NCI-H187 (cell line): ENCODE measurements at places on chromosomes 16 and 17.

DNA sequence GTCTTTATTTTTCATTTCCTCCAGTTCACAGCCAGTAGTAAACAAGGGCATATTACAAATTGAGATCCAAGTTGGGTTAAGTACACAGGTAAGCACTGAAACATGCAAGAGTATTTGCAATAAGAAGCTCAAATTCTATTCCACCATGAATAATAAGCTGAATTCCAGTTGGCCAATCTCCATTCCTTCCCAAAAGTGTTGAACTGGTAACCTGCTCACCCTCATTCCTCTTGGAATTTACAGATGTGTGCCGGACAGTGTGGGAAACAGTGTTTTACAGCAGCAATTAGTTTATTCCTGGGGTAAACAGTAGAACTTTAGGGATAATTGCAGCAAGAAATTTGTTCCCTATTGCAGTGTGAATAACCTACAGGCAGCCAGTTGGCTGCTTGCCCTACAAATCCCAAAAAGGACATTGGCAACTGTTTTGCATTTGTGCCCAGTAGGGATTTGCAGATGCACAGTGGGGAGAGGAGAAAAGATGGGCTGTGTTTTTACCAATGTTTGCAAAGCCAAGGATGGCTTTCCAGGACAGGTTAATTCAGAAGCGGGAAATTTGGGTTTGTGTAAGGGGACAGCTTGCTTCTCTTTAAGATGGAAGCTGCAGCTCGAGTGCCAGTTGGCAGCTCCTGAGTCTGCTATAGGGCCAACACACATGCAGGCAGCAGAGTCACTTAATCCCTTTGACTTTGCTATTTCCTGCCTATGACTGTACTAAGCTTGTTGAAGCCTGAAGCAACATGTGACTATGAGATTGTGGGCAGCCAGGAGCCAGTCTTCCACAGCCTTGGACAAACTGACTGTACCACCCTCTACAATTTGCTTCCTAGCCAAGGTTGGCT lies 318.9 kb downstream of the MAP2K6 start:
- DNase-seq, result no peak

DNA sequence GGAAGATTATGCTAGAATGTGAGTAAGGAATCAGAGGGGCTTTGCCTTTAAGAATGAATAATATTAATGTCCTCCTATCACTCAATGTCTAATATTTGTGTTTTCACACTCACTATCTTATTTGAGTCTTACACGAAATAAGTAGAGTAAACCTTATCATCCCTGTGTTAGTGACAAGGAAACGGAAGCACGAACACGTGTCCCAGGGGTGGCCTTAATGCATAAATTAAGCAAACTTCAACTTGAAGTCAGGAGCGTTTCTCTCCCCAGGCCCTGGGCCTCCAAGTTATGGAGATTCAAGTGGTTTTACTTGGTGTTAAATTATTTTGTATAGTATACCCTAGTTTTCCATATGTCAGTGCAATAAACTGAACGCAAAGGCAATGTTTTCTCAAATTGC lies 96.0 kb downstream of the WDR59 start:
- no peak for DNase-seq

DNA sequence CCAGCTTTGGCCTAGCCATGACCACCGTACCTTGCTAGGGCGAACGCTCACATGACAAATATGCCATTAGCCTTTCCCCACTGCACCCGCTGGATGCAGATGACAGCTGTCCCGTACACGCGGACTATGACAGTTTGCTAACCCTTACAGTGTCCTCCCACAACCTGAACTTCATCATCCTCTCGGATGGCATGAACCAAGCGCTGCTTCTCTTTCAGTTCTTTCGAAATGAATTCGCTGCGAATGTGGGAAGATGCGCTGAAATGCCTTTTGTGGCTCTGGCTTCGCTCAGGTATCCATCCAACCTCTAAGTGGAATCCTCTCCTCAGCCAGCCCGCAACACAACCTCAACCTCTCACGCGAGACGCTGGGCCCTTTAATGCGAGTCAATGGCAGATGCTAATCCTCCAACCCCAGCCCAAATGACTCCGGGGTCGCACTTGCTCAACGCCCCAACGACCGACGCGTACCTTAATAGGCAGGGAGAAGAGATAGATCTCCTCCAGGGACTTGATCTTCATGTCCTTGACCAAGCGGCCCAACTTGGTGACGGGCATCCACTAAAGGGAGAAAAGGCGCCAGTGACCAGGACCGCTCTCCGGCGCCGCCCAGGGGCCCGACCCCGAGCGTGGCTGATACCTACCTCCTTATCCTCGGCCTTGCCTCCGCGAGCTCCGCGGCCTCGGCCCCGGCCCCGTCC lies 670 bp downstream of the RPS2 start:
- no peak for DNase-seq

- peak; percentile 20 for DNase-seq
Measured at GRCh38 chr16:90019543-90020259, 445 bp upstream of the DBNDD1 start.

- no peak for DNase-seq
Measured at GRCh38 chr17:76481071-76481655, 13.8 kb downstream of the AANAT start.

GRCh38 chr17:49779156-49779738 lies 9.2 kb upstream of the KAT7 start:
- DNase-seq, result no peak

DNA sequence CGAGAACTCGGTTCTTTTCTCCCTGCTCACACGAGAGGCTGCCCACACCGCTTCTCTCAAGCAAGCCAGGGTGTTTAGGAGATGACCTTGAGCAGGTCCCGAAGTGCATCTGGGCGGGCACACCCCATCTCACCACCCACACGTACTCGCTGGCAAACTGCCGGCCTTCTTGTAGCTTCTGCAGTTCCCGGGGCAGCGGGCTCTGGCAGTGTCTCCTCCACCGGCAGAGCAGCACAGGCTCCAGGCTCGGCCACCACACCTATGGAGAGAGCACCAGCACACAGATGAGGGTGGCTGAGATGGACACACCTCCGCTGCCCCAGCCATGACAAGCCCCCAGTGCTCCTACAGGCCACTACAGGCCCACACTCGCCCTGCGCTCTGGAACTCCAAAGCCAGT lies 23.5 kb downstream of the ZNF276 start:
- no peak for DNase-seq

- DNase-seq, result no peak
Measured at GRCh38 chr16:86584726-86585721, 6.7 kb downstream of the FOXL1 start.

DNA sequence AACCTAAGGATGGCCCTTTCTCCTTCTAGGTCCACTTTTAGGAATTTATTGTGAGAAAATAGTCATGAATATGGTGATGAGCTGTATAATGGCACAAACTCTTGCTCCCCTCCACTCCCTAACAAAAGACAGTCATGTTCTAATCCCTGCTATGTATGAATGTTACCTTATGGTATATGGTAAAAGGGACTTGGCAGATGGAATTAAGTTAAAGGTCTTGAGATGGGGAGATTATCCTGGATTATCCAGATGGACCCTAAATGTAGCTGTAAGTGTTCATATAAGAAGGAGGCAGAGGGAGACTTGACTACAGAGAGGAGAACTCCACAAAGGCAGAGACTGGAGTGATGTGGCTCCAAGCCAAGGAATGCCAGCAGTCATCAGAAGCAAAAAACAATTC lies 296.1 kb downstream of the SOX9 start:
- no peak for DNase-seq

- no peak for DNase-seq
Measured at GRCh38 chr17:11608396-11608795, 10.1 kb downstream of the DNAH9 start.

DNA sequence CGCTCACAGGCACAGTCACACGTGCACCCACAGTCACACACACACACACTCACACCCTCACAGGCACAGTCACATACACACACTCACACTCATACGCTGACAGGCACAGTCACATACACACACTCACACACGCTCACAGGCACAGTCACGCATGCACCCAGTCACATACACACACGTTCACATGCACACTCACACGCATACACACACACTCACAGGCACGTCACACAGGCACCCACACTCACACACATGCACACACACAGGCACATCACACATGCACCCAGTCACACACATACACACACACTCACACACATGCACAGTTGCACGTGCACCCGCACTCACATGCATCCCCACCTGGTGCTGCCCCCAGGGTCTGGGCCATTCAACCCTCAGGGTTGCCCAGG lies 46.1 kb upstream of the CBFA2T3 start:
- DNase-seq, result no peak

GRCh38 chr17:31392856-31393748 lies 1.6 kb downstream of the RAB11FIP4 start:
- DNase-seq, result no peak

GRCh38 chr17:58822148-58823050 lies 66.7 kb downstream of the PPM1E start:
- no peak for DNase-seq

- no peak for DNase-seq
Measured at GRCh38 chr17:72193391-72194106, 72.7 kb downstream of the SOX9 start.

DNA sequence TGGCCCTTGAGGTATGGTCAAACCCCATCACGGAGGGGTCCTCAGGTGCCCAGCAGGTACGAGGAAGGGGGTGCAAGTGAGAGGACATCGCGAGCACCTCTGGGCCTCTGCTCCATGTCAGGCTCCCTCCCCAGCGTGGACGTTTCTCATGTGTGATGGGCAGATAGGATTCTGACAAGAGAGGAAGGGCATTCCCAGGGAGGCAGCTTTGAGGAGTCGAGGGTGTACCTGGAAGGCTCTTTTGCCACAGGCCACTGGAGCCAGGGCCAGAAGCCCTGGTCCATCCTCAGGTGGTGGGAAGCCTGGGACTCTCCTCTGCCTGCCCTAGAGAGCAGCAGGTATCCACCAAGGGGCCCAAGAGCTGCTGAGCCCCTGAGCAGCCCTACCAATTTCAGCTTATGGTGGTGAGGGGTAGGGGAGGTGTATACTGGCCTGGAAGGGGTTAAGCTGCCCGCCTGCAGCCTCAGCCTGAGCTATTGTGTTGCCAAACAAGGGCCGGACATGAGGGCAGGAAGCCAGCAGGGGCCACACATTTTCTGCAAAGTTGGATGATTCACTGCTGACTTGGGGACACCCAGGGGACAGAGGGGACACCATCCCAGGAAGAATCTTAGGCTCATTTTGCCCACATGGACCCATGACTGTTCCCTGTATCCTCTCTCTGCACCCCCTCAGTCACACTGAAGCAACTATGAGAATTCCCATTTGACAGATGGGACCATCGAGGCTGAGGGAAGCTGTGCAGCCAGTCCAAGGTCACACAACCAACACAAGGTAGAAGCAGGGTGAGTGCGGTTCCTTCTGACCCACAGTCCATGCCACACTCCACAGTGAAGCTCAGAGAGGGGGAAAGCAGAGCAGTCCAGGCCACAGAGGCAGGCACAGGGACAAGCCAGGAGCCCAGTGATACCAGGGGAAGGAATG lies 1.7 kb downstream of the CDH5 start:
- DNase-seq, result no peak

DNA sequence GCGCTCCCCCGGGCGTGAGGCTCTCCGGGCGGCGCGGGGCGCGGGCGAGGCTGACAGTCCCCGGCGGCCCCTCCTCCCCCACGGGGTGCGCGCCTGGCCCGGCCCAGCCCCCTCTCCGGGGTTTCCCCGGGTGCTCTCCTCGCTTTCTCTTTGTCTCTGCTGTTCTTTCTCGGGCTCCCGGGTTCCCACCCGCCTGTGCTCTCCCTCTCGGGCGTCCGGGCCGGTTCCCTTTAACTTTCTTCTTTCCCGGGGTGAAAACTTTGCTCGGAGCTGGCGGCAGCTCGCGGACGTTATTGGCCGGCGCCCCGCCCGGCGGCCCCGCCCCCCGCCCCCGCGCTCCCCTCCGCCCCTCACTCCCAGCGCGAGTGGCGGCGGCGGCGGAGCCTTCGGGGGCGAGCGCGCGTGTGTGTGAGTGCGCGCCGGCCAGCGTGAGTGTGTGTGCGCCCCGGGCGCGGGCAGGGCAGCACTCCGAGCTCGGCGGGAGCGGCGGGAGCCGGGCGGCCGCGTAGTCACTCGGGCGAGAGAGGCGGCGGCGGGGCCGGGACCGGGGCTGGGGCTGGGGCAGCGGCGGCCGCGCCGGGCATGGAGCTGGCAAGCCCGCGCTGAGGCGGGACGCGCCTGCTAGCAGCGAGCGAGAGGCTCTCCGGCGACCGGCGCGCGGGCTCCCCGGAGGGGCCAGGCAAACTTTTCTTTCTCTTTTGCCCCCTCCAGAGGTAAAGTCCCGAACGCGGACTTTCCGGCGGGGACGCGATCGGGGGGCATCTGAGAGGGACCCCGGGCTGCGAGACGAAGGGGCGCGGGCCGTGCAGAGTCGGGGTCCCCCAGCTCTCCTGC lies at the start of gene NTN1:
NTN1 (plus strand) TSS at position 353 of the 834 bp plus-strand sequence. CDS start 864 bp downstream, outside the sequence.
- DNase-seq, result no peak

DNA sequence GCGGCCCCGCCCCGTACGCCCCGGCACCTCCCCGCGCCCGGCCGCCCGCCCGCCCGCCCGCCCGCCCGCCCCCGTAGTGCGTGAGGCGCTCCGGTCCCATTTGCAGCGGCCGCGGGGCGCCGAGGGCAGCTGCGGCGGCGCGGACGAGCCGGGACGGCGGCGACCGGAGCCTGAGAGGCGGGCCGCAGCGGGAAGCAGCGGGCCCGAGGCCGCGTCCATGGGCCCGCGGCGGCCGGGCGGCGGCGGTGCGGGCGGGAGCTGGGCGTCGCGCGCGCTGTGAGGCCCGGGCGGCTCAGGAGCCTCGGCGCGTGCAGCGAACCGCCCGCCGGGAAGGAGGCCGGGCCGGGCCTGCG lies at the start of gene MPRIP:
MPRIP (plus strand) TSS at position 74 of the 353 bp plus-strand sequence. CDS start 392 bp downstream, outside the sequence.
- DNase-seq, result no peak

- no peak for DNase-seq
Measured at GRCh38 chr17:5032865-5033264, 2.4 kb downstream of the SLC52A1 start.

DNA sequence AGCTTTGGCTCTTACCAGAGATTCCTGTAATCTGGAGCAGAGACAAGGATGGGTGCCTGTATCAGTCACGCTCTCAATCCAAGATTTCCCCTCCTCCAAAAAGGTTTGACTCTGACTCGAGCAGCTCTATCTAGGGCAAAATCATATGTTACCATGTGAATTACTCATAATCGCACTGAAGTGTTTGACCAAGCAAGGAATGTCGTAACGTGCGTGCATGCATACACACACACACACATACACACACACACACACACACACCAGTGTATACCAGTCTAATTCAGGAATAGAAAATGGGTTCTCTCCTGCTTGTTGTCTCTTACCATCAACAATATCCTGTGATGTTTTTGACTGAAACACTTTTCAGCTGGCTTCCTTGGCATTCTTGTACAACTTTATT lies 835.1 kb downstream of the KCNJ2 start:
- no peak for DNase-seq
